Left colon (tissue), 2 donors: ENCODE measurements at places on chromosomes 16 and 17.

- DNase-seq: no peak
These were observed 11.7 kb downstream of the ZFHX3 start for GRCh38 chr16:73036074-73036826.

- DNase-seq: no peak
These were observed at the start of gene IRX3 for GRCh38 chr16:54286366-54287130. TSS of gene IRX3 (minus strand) at chr16:54286787. CDS start at chr16:54286050, 737 bp downstream.

DNA sequence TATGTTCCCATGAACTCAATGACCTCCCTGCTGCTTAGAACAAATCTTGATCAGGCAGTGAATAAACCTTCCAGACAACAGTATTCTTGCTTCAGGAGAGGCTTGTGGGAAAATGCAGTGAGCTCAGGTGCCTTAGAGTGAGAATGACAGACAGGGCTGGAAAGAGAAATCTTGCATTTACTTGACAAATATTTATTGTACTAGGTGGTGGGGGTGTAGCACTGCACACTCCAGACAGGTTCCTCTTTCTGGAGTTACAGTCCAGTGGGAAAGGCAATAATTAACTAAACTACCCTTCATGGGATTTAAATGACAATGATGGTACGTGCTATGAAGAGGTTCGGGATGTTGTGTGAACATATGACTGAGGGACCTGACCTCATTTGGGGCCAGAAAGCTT, 182.9 kb downstream of the SHISA9 start:
- DNase-seq: no peak

- DNase-seq: peak; percentile 38
These were observed 10.5 kb upstream of the NUDT7 start for GRCh38 chr16:77711775-77712174.

DNA sequence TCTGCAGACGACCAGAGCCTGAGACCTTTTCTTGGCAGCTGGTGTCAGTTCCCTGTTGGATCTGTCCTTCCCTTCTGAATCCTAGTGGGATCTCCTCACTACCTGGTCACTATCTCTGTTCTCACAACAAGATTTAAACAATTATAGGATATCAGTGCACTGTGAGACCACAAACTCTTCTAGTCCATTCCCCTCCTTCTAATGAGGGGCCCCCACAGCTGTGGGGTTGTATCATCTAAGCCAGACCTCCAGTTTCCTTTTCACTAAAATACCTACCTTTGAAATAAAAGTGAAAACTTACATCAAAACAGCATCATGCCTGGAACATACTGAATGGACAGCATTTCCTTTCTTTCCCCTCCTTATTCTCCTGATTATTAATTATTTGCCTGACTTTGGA, 233.2 kb downstream of the PRKCA start:
- no peak for DNase-seq

DNA sequence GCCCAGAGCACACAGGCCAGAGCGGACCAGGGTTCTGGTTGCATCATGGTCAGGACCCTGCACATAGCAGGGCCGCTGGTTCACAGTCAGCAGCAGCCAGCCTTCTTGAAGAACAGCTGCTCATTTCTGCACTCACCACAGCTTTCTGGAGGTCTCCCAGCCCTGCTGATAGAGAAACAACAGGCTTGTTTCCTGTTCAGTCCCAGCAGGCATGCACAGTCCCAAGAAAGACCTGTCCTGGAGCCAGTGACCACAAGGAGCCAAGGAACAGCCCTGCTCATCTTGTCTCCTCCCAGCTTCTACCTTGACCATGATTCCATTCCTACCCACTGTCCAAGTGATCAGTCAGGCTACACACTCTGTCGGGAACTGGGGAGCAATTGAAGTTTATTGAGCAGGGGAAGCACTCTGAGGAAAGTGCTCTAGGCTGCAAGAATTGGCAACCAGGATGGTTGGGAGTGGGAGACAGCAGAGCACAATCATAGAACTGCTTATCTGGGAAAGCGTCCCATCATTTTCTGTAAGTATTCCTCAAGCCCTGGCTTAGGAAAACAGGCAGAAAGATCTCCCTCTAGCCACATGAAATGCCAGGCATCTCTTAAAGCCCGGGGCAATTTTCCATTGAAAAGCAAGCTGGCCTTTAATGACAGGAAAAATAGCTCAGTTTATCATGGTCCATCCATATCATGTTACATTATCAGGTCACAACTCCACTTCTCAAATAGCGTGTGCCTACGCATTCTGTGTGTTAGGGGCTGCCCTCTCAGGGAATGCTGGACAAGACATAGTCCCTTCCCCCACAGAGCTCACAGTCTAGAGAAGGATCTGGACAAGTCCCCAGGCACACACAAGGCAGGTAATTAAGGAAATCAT, 155.4 kb upstream of the FOXF1 start:
- no peak for DNase-seq

DNA sequence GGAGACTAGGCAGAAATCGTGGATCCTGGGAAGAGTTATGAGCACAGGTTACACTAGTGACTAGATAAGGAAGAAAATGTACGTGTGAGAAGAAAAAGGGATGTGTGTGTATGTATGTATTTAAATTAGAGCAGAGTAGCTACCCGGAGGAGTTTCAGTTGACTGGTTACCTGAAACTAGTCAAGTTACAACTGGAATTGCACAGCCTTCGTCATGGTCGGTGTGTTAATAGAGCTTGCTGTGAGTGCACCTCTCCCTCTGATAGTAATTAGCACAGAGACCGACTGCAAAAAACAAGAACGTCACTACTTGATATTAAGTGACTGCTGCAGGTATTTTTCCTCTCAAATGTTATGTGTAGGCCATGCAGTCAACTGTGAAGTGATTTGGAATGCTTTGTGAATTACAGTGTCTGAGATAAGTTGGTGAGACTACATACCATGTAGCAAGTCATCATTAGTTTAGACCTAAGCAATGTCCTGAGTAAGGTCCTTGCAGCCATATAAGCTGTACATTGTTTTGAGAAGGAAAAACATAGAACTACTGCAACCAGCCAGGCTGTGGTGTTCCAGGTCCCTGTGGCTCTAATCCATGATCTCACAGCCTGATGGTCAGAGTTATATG, 95.7 kb downstream of the WNT3 start:
- no peak for DNase-seq

DNA sequence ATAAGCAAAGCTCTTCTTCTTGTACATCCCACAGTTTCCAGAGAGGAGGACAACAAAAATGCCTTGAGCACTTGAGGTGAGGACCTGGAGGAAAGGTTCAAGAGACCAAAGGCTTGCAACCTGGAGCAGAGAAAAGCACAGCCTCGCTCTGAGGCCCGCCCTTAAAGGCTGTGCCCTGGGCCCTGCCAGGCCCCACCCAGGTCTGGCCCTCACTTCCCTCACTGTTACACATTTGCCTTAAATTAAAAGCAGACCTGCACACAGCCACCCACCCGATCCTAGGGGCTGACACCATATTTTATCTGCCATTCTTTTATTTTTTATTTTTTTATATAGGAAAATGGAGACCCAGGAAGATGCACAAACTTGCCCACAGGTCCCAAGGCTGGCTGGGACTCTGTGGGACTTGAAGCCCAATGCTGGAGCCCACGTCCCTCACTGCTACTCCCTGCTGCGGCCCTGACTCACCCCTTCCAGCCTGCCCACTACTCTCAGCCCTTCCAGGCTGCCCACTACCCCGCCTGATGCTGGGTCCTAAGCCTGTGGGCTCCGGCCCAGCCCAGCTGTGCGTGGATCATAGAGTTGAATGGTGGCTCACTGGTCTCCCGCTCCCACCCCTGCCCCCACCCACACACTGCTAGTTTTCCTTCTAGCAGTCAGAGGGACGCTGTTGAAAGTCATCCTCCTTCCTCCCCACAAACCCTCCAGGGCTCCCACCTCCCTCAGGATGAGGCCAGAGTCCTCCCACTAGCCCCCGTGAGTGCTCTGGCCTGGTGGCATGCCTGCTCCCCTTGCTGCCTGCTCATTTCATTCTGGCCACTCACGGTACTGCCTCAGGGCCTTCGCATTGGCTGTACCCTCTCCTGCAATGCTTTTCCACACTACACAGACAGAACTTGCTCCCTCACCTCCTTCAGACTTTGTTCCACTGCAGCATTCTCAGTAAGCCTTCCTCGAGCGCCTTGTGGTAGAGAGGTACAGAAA, 77.6 kb upstream of the MED9 start:
- DNase-seq: no peak

DNA sequence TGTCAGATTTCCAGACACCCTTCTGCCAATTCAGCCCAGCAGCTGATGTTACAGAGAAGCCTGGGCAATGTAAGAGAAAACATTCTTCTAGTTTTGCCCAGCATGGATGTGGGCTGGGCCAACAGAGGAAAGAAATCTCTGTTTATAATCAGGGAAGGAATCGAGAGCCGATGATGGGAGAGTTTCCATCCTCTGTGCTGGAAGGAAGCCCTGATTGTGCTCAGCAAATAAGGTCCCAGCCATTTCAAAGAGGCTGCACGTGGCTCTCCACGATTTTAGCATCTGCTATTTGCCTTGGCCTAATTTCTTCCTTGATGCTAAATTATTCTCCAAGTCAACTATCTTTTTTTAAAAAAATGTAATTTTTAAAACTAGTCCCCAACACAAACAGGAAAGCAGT, 70.0 kb downstream of the IRX6 start:
- DNase-seq: no peak

GRCh38 chr17:36629970-36630502, 28.7 kb downstream of the MRM1 start:
- no peak for DNase-seq

DNA sequence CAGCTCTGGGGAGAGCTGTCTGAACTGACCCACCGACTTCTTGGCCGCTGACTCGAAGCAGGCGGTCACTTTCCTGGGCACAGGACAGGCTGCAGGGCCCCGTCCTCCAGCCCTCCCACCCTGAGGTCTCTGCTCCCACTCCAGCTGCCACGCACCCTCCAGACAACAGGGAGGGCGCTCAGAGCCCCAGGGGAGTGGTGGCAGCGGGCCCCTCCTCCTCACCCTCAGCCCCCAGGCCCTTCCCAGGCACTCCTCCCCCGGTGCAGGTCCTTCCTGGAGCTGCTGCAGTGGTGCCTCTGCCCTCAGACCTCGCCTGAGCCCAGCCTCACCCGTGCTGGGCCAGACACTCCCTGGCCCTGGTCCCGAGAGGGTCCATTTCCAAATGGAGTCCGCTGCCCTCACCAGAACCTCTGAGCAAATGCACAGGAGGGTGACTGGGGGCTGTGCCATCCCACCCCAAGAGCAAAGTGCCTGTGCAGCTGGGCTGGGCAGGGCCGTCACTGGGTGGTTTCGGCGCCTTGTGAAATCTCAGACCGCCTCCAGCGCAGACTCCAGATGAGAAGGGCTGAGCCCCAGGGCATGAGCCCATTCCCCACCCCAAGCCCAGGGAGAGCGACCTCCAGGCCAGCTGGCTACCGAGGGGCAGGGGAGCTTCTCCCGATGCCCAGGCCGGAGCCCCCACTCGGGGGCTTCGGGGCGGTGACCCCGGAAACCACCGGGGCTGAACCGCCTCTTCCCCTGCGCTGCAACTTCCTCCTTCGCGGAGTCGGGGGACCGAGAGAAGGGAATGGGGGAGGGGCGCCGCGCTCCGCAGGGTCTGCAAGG, 717 bp downstream of the CYBA start:
- DNase-seq: peak; percentile 62

GRCh38 chr17:81083125-81083765, 48.3 kb downstream of the BAIAP2 start:
- no peak for DNase-seq

GRCh38 chr16:86874141-86874540, 295.8 kb downstream of the FOXL1 start:
- DNase-seq: no peak

- peak; percentile 44 for DNase-seq
These were observed 43.6 kb downstream of the SOCS3 start for GRCh38 chr17:78316115-78316866.

GRCh38 chr17:39000021-39000601, 32.9 kb upstream of the FBXO47 start:
- no peak for DNase-seq

GRCh38 chr16:75928295-75928694, 202.0 kb upstream of the CPHXL start:
- DNase-seq: no peak

- DNase-seq: no peak
These were observed 38.9 kb downstream of the KANSL1 start for GRCh38 chr17:46154151-46154816.

GRCh38 chr17:36932694-36933511, 4.4 kb upstream of the LHX1 start:
- no peak for DNase-seq

DNA sequence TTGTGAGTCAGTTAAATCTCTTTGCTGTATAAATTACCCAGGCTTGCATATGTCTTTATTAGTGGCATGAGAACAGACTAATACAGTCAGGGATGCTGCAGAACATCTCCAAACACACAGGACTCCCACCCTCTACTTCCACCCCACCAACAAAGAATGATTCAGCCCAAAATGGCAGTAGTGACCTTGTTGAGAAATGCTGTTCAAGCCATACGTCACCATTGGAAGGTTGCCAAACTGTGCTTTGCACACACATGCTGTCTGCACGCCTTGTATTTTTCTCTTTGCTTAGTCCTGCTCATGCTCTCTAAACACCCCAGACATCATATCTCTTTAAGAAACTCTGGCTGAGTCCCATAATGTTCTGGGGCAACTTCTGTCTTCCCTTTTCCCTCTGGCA, 589.6 kb downstream of the WWOX start:
- no peak for DNase-seq

DNA sequence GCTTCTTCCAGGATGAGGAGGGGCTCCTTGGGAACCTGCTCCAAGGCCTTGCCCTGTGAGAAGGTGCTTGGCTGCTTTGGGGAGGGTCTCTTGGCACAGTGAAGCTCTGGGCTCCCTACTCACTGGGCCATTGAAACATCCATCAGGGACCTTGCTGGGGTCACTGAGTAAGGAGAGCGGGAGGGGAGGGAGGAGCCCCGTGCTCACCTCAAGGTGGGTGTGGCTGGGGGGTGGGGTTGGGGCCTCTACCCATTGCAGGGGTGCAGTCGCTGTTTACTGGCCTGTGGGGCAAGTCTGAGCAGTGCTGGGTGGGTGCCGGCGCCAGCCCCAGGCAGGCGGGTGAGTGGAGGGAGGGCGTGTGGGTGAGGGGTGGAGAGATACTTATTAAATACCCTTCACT, 9.9 kb downstream of the TNS4 start:
- peak; percentile 71 for DNase-seq

GRCh38 chr16:48054881-48055601, 100.8 kb downstream of the ABCC12 start:
- DNase-seq: peak; percentile 17

GRCh38 chr16:27645396-27645795, 95.5 kb downstream of the KATNIP start:
- no peak for DNase-seq

DNA sequence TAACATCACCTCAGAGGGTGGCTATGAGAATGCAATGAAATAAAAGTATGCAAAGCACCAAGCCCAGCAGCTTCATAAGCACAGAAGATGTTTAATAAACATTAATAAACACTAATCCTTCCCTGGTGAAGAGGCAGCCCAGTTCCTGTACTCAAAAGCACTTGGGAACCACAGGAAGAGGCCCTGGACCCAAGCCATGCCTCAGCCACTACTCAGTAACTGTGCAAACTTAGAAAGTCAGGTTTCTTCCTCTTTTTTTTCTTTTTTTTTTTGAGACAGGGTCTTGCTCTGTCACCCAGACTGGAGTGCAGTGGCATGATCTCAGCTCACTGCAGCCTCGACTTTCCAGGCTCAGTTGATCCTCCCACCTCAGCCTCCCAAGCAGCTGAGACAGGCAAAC, 5.3 kb downstream of the ARHGAP17 start:
- DNase-seq: no peak
